ELR (cell line): ENCODE measurements at places on chromosomes 12 and 14.

GRCh38 chr12:10624605-10625004 is 11.2 kb upstream of the MAGOHB start:
- DNase-seq: no peak

DNA sequence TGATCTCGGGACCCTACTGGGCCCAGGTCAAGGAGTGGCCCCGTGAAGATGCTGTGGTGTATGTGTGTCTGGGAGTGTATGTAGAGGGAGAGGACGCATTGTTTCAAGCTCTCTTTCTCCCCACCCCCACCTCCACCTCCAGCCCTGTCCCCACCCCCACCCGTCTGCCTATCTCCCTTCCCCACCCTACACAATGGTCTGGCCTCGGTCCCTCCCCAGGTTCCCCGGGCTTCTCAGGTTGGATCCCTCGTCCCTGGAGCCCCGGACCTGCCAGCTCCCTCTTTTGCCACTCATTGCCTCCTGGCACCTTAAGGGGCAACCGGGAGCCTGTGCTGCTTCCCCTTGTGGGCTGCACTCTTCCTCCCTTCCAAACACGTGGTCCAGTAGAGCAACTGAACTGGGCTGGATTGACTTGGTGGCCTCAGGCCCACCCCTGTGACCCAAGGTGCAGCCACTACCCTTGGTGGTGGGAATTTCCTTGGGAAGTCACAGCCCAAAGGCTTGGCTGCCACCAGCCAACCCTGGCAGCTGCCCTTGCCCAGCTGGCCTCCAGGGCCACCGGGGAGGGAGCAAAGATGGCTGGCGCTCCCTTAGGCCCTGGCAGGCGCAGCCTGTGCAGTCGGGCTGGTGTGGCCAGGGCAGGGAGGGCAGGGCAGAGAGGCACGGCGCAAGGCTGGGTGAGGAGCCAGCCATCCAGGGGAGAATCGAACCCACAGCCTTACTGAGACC is 628 bp downstream of the VRTN start:
- DNase-seq: no peak

- no peak for DNase-seq
These were observed 35.7 kb downstream of the PAWR start for GRCh38 chr12:79655036-79655435.

- DNase-seq: no peak
These were observed 6.8 kb downstream of the ENDOU start for GRCh38 chr12:47718531-47718930.

DNA sequence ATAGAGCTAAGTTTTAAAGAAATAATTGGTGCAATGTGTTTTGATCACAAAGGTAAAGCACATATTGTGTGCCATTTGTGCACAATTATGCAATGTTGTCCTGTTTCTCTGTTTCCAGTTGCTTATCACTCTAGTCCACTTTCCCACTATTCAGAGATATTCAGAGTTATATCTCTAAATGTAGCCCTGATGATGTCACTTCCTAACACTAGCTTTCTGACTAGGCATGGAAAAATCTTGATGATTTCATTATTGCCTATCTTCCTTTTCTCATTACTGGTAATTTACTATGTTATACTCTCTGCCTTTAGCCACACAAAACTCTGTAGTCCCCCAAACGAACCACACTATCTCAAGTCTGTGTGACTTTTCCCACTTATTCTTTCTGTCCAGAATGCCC is 221.2 kb downstream of the TRHDE start:
- peak; percentile 38 for DNase-seq

GRCh38 chr12:6266541-6266966 is 43.9 kb upstream of the PLEKHG6 start:
- DNase-seq: no peak

- no peak for DNase-seq
These were observed 151.3 kb downstream of the TTC7B start for GRCh38 chr14:90664911-90665310.
